Mesenteric fat pad (tissue), 1 donor: ENCODE measurements at places on chromosomes 7 and 10.

GRCh38 chr7:19427944-19428343 lies 280.9 kb downstream of the POLR1F start:
- no peak for DNase-seq

DNA sequence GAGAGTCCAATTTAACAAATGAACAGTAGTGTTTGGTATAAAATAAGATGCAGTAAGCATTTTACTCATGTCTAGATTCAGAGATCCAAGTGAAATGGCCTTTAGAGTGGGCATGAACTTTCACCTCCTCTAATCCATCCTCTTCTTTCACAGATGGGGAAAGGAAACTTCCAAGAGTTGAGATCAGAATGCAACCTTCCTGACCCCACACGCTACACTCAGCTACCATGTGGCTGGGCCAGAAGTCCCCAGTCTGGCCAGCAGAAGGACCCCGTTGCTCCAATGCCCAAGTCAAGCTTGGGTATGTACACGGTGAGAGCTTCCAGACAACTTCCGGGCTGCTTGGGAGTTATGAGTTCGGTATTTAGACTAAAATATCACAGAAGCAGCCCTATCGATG lies 228.0 kb downstream of the ELMO1 start:
- DNase-seq, result no peak

GRCh38 chr10:59970396-59971368 lies 64.3 kb upstream of the CCDC6 start:
- DNase-seq, result no peak

GRCh38 chr10:70743430-70743788 lies 41.8 kb downstream of the TBATA start:
- no peak for DNase-seq

DNA sequence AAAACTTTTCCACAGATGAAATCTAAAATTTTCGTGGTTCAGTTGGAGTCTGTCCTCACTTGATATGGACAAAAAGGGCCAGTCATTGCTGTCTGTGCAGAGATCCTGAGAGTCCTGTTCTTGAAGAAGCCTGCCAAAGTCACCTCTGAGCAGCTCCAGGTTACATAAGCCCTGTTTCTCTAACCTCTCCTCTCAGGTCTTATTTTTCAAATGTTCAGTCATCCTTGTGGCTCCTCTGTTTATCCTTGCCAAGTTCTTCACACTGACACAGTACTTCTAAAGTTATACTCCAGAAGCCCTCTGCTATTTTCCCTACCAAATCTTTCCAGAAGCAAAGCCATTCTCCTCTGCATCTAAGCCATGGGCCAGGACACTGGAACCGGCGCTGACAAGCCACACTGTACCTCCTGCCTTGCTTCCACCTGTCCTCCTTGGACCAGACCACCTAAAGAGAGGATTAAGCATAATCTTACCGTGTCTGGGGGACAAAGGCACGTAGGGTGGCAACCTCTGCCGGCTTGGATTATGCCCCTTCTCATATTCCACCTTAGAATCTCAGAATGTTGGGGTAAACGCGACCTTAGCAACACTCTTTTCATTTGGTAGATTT lies 161.6 kb downstream of the JAZF1 start:
- DNase-seq, result no peak

DNA sequence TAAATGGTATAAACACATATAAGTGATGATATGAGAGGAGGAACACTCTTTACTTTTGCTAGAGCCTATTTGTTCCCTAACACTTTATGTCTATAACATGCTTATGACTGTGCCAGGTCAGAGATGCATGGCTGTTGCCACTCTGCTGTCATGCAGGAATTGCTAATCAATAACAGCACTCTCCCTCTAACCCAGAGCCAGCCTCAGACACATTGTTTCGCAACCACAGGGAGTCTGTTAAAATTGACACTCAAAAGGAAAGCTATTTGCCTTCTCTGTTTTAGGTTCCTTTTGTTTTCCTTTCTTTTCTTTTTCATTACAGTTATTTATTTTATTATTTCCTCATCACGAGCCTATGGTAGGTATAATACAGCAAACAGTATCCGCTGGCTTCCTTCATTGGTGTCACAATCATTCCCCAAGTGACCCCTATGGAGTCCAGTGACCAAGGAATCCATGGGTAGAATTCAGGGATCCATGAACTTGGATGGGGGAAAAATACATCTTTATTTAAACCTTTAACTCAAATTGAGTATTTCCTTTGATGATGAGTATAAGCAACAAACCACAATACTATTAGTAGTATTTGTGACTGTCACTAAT lies 6.8 kb downstream of the PON2 start:
- DNase-seq, result no peak

- no peak for DNase-seq
Observed at GRCh38 chr10:921471-922414, 9.8 kb downstream of the LARP4B start.

GRCh38 chr7:31997423-31997822 lies 72.8 kb downstream of the PDE1C start:
- no peak for DNase-seq

DNA sequence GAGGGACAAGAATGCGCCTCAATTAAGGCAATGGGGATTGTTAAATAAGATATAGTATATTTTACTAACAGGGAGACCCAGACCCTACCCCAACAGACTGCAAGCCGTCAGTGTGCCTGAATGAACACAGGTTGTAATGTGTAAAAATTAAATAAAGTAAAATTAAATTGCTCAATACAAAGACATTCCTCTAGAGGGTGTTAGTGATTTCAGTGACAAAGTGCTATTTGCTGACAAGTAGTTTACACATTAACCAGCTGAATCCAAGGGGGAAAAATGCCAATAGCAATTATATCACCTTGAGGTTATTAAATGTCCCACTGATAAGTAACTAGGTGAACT lies 110.5 kb downstream of the EBF3 start:
- DNase-seq, result no peak

DNA sequence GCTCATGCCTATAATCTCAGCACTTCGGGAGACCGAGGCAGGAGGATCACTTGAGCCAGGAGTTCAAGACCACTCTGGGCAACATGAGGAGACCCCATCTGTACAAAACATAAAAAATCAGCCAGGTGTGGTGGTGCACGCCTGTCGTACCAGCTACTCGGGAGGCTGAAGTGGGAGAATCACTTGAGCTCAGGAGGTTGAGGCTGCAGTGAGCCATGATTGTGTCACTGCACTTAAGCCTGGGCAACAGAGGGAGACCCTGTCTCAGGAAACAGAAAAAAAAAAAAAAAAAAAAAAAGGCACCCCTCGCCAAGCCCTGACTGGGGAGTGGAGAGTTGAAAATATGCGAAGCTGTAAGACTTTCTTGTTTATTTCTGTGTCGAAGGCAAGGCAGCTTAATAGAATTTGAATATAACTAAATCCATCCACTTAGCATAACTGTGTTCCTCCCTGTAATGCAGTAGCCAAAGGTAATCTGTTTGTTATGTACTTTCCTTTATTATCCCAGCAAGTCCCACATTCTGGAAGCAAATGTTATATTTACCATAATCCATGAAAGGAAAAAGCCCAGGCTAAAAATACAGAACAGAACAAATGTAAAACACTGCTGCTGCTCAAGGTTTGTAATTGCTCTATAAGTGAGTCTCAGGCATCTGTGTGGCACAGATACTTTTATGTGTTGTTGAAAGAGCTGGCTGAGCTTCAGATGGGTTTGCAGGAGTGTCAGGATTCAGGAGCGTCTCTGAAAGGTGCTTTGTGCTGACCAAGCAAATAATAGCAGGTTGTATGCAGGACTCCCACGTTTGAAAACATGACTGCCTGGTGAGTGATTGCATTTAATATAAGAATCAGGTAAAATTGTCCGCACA lies 127.2 kb downstream of the CELF2 start:
- no peak for DNase-seq

GRCh38 chr10:44186150-44186549 lies 198.7 kb downstream of the CXCL12 start:
- no peak for DNase-seq
